ENCODE measurements at places on chromosomes 4 and X.
A peak's percentile ranks its signal among the peaks of the same experiment; 100 is the strongest.

DNA sequence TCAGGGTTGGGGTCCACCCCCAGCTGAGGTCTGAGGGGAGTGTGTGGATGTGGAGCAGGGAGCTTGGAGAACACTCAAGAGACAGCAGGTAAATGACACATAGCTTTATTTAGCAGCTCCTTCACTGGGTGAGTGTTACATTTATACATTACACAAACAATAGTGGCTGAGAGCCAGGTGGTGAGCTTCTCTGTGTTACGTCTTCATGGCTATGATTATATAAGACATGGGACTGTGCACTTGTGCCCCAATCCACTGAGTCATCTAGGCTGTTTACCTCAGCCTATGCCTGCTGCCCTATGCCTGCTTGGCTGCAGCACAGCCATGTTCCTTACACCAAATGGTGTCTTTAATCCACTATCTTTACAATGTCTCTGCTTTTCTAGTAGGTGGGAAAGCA, 459.6 kb downstream of the AFF2 start:
- DNase-seq, result no peak

- DNase-seq, result no peak
Measured at GRCh38 chrX:37905436-37906147, 58.2 kb upstream of the DYNLT3 start.

DNA sequence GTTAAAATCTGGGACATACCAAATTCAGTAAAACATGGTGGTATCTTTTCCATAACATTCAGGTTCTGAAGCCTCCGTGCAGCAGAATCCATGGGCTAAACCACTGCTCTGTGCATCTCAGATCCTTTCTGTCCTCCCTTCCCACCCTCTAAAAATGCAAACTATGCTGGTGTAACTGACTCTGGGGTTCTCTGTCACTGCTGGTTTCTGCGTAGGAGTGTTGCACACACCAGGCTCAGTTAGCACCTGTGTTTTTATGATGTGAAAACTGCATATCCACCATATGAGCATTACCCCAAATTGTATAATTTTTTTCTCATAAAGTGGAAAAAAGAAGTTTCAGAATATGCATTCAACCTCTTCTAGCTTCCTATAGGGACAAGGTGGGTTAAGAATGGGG, 22.4 kb upstream of the IL21 start:
- DNase-seq, result no peak

GRCh38 chr4:6971536-6972374, 62.1 kb downstream of the TBC1D14 start:
- no peak for DNase-seq

- DNase-seq, result no peak
Measured at GRCh38 chr4:3783693-3784306, 17.6 kb downstream of the ADRA2C start.

GRCh38 chr4:128916832-128917231, 107.3 kb downstream of the JADE1 start:
- no peak for DNase-seq

DNA sequence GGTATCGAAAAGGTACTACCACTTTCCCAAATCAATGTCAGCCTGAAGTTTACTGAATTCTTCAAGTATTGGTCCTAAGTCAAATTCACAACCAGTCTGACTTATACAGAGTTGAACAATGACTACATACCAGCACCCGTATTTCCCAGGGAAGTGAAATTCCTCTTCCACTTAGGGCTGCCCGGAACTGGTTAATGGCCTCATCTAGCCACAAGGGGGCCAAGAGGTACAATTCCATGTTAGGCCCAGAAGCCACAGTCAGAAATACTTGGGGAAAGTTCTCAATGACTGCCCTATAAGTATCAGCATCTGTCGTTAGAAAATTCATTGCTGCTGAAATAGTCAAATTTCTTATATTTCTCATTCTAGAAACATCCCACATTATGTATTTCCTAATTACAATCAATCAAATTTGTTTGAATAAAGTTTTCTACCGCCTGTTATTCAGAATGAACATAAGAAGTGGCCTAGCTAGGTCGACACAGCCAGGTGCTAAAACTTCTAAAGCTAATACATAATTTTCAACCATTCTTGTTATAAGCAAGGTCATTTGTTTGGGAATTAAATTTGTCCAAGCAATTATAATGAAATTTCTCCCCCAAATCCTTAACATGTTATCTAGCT, 5.6 kb upstream of the PCDH7 start:
- no peak for DNase-seq

DNA sequence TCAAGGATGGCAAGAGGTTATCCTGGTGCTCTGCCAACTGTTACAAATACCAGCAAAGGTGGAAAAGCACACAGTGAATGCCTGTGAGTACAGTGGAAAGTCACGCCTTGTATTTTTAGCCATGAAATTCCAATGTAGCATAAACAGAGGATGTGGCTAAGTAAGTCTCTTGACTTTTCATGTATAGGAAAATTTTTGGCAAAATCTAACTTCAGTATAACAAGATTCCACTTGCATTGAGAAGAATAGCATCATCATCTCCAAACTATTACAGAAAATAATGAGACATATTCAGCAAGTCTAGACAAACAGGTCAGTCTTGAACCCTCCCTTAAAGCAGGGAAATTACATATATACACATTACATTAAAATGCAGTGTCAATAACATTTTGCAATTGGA, 7.9 kb downstream of the SLC10A6 start:
- DNase-seq, result no peak

- no peak for DNase-seq
Measured at GRCh38 chrX:152641996-152642395, 4.3 kb downstream of the GABRQ start.

DNA sequence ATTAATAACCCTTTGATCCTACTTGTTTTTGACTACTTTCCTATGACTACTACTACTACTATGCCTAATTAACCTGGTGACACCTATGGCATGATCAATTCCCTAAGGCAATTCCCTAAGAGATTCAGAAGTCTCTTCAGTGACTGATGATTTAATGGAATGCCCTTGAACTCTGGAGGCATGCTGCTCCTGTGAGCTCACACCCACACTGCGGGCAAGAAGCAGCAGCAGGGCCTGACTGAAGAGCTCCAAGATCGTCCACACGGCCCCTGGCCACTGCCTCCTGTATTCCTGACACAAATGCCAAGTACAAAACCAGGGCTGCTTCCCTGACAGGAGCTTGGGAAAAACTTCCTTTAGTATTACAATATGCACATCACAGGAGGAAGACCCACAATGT, 74.2 kb upstream of the STS start:
- DNase-seq, result no peak

- no peak for DNase-seq
Measured at GRCh38 chr4:121373841-121374240, 7.0 kb downstream of the QRFPR start.

DNA sequence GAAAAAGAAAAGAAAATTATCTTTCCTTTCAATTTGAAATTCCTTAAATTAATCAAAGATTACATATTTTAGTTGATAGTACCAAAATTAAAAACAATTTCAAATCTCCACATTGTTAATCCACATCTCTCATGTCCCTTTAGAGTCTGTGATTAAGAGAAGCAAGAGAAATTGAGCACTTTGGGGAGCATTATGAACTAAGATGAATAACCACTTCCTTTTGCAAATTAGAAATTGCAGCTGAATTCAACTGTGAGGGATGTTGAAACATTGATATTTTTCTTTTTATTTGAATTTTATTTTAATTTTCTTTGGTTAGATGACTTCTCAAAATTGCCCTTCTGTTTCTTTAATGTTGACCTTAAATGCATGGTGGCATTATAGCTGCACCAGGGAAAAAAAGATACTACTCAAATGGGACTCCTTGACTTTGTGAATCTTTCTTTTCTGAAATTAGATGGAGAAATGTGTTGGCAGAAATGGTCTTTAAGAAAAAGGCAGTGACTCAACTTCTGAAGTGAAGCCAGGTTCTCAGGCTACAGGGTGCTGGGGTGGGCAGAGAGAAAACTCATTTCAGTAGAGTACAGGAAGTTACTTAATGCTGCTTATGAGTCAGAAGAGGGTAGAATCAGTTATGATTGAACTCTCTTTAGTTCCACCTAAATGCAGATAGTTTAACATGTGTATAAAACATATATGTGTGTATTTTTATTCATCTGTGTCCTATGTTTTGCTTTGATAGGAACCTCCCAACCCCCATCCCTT, 92.0 kb upstream of the TNIP3 start:
- DNase-seq, result peak; percentile 66

DNA sequence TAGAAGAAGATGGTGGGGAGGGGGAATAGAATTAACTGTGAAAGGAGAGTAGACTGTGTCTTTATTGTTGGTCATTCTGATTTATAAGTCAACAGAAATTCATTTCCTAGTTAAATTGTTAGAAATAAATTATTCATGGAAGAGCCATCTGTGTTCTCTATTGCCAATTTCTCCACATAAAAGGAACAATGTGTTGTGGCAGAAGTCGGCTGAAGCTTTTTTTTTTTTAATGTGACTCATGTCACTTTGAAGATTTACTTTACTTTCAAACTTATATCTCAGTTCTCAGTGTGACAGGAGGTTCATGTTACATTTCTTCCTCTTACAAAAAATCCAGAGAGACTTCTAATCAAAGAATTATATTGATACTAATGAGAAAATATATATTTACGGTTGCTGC, 60.5 kb downstream of the CPE start:
- DNase-seq, result no peak

DNA sequence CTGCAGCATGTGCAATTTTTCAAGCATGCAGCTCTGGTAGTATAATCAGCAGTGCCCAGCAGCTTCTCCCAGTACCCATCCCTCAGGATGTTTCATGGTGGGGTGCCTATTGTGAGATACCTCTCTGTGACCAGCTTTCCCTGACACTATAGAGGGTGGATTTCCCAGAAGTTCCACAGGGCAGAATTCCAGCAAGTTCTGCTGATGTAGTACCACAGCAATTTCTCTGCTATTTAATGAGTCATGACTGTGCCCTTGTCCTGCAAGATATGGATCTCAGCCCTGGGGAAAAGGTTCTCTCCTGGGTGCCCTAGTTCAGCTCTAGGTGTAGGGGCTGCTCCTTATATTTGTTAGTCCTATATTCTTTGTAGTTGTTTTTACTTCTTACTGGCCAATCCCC, 174.8 kb downstream of the ENOX2 start:
- no peak for DNase-seq

GRCh38 chr4:153483432-153484418, 17.6 kb downstream of the TMEM131L start:
- no peak for DNase-seq

DNA sequence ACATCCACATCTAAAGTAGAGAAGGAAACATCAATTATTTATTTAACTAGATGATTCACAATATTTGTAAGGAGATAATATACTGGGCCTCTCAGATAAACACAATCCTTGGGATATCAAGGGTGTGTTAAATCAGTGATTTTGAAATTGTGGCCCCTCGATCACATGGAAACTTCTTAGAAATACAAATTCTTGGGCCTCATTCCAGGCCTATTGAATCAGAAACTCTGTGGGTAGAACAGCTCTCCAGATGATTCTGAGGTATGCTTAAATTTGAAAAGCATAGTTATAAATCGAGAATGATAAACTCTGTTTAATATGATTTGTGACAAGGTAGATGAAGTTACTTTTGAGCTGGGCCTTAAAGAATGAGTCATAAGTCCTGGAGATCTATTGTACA, 64.3 kb upstream of the GPR174 start:
- no peak for DNase-seq

- DNase-seq, result no peak
Measured at GRCh38 chr4:24850674-24851073, 55.3 kb downstream of the SOD3 start.

DNA sequence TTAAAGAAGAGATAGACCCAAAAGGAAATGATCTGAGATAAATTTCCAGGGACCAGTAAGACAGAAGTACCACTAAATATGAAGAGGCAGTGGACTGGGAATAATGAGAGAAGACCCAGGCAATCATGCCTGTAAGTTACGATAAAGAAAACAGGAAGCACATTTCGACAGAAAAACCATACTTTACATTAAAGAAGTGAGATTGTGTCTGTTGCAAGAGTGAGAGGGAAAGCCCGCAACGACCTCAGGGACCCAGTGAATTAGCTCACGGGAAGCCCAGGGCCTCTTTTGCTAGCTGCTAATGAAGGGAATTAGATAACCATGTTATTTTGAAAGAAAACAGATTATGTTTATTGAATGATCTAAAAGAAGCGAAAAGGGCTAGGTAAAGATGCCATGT, 28.9 kb upstream of the ACSL1 start:
- DNase-seq, result no peak

GRCh38 chr4:25823632-25824031, 39.2 kb downstream of the SEL1L3 start:
- no peak for DNase-seq
